ENCODE measurements at places on chromosomes 6 and 20.

DNA sequence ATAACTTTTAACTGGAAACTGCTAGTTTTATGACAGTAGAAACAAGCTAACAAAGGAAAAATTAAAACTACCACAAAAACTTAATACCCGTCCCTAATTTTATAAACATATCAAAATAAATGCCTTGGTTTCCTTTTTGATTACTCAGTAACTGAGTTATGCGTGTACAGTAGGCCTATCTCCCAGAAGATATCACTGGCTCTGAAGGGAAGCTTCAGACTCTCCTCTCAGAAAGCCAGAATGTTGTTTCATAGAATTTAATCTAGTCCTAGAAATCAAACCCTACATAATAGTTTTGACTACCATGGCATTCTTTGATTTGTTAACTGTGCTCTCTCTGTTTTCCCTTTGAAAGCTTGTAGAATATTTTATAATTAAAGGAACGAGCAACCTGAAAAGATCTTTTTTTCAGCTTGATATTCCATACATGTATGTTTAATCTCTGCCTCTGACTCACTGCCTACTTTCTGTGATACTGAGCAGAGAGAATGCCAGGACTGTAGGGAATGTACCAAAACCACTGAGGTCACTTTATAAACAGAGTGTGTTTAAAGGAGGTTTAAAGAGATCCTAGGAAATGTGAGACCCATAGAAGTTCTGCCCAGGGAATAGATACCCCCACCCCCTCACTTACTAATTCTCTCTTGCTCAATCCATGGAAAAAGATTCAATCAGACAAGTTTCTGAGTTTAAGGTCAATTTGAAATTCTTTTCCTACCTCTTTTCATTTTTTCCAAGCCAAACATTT, 311.5 kb downstream of the HDGFL1 start:
- DNase-seq, result no peak

DNA sequence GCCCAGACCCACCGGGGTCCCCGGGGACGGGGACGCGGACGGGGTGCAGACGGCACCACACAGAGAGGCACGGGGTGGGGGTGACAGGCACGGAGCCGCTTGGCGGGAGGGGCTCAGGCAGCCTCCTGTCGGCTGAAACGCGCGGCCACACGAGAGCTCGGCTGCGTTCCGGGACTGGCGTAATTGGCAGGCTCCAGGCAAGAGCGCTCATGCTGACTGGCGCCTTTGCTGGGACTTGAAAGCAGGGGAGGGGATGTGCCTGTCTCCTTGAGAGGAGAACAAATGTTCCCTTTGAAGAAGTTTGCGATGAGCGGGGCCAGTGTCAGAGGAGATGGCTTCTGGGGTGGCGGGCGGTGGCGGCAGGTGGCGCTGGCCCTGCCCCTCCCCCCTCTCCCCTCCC, 25.8 kb downstream of the BHLHE23 start:
- peak; percentile 41 for DNase-seq

GRCh38 chr20:62469352-62469751, 6.4 kb downstream of the GATA5 start:
- no peak for DNase-seq

DNA sequence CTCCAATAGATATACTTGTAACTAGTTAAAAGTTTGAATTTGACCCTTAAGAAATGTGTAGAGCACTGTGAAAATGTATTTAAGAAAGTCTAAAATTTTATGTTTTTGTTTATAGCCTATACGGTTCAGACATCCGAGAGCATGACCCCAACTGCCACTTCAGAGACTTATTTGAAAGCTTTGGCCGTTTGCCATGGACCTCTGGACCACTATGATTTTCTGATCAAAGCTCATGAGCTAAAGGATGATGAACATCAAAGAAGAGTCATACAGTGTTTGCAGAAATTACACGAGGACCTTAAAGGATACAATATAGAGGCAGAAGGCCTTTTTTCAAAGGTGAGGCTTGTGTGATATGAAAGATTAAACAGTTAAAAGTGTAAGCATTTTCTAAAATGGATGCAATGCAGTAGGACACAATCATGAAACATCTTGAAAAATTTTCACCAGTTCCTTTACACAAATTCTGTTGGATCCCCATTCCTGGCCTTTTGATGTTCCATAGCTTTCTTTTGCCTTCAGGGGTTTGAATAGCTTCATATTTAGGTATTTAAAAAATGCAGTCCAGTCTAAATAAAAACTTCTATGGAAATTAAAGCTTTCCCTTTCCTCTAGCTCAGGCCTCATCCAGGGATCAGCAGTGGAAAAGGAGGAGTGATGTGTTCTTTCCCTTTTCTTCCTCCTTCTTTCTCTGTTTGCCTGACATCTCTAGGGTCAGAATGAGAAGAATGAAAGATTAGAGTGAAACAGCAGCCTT, 29.0 kb downstream of the AFG1L start:
- no peak for DNase-seq

- DNase-seq, result no peak
Measured at GRCh38 chr6:3847521-3847920, 1.7 kb upstream of the FAM50B start.

DNA sequence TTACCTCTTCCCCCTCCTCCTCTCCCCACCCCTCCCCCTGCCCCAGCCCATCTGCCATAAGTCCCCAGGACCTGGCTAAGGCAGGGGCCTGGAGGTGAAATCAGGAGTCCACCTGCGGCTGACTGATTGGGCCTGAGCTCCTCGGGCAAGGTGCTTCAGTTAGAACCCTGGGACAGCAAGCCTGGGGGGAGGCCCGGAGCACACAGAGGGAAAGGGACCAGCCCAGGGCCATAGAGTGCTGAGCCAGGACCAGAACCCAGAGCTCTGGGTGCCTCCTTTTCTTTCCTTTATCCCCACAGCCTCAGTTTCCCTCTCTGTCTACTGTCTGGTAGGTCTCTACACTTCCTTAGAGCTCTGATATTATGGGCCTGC, 35.7 kb upstream of the VEGFA start:
- no peak for DNase-seq

GRCh38 chr6:13395272-13396237, 67.2 kb upstream of the TBC1D7 start:
- peak; percentile 49 for DNase-seq

GRCh38 chr20:44900231-44900854, 9.5 kb upstream of the PABPC1L start:
- no peak for DNase-seq

GRCh38 chr20:43925801-43926200, 11.1 kb downstream of the TOX2 start:
- DNase-seq, result peak; percentile 25

- DNase-seq, result no peak
Measured at GRCh38 chr20:10065154-10065833, 30.5 kb downstream of the ANKEF1 start.

GRCh38 chr6:134368670-134369069, 50.8 kb upstream of the SGK1 start:
- DNase-seq, result no peak

GRCh38 chr6:35905841-35906498, 14.9 kb downstream of the SRPK1 start:
- no peak for DNase-seq

DNA sequence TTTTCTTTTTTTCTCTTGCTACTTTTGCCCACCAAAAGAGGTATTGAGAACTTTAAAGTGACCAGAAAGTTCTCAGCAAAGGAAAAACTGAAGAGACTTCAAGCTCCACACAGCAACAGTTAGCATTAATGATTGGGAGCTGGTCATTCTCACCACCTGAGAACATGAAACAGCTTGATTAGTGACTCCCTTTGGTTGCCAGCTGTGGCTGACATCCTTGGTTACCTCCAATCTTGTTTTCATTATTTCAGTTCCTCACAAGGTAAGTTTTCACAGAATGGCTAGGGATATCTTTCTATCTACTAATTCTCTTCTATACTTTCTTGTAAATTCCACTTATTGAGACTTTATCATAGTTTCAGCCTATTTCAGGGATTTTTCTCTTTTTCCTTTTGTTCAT, 427.9 kb downstream of the QKI start:
- no peak for DNase-seq

DNA sequence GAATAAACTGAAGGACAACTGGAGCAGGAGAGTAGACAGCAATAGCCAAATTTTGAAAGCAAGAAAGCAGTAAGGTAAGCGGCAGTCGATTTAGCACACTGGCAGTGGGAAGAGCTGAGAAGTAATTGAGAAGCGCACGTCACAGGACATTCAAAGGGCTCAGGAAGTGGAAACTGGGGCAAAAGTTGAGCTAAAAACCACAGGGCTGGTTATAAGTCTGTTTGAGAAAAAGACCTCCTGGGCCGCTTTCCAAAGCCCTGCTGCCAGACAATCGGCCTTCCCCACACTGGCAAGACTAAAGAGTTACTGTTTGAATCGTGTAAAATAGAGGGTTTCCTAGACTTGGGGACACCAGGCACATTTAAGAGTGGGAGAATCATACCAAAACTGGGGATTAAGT, 161.4 kb downstream of the DNAH8 start:
- DNase-seq, result peak; percentile 36

- DNase-seq, result no peak
Measured at GRCh38 chr6:73823832-73824231, 127.8 kb downstream of the CD109 start.

GRCh38 chr6:107706516-107707115, 117.5 kb downstream of the SCML4 start:
- DNase-seq, result no peak

GRCh38 chr6:42168650-42169049, 4.5 kb upstream of the GUCA1A start:
- DNase-seq, result no peak

DNA sequence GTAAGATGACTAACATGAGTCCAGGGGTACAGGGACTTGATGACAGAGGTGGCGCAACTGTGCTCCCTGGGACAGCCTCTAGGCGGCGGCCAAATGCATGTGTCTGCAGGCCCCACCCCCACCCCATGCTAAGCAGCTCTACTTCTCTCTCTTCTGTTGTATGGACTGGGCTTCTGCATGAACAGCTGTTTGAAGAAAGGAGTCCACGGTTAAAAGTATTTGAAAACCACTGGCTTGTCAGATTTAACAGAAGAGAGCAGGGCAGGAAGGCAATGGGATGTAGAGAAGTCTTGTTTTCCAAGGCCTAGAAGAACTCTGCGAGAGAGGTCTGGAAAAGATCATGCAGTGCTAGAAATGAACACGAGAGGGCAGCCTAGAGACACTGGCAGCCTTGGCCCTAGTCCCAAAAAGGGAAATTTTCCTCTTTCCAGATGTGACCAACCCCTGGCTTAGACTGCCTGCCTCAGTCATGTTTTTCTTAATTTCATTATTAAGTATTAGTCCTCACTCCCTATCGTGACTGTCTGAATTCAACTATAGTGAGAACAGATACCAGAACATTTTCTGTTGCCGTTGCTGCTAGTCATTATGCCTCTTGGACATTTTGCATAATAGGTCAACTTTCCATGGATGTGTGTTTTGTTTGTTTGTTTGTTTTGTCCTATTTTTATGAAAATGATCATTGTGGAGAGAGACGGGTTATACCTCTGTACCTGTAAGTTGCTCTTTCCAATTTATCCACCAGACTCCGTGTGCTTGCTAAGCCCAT, 265.0 kb downstream of the ADGRG6 start:
- DNase-seq, result no peak

- DNase-seq, result peak; percentile 76
Measured at GRCh38 chr6:157322792-157323254, 496 bp downstream of the TMEM242 start.

DNA sequence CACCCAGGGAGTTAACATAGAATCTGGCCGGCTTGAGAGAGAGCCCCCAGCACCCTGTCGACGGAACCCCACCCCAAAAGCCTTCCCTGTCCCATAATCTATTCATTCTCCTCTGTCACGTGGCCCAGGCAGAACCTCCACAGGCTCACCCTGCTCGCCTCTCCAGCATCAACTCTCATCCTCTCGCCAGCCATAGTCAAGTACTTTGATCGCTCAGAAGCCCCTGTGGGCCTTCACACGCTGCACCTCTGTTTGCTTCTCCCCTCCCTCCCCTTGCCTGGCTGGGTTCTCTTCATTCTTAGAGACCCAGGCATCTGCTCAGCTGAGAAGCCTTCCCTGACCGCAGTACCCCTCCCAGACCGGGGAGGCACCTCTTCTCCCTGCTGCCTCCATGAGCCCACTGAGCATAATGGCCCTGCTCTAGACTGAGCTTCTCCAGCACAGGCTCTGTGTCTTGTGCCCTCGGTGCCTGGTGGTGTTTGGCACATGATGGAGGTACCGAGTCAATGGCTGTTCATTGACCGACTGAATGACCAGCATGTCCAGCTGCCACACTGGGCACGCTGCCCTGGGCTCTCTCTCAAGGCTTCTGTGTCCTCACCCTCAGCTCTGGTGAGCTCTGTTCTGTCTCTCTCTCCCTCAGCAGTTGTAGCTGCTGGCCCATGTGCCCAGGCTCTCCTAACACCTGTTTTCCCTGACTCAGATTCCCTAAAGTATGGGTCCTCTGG, 33.7 kb downstream of the PKIG start:
- no peak for DNase-seq

- no peak for DNase-seq
Measured at GRCh38 chr6:10451828-10452509, 37.1 kb upstream of the TFAP2A start.

DNA sequence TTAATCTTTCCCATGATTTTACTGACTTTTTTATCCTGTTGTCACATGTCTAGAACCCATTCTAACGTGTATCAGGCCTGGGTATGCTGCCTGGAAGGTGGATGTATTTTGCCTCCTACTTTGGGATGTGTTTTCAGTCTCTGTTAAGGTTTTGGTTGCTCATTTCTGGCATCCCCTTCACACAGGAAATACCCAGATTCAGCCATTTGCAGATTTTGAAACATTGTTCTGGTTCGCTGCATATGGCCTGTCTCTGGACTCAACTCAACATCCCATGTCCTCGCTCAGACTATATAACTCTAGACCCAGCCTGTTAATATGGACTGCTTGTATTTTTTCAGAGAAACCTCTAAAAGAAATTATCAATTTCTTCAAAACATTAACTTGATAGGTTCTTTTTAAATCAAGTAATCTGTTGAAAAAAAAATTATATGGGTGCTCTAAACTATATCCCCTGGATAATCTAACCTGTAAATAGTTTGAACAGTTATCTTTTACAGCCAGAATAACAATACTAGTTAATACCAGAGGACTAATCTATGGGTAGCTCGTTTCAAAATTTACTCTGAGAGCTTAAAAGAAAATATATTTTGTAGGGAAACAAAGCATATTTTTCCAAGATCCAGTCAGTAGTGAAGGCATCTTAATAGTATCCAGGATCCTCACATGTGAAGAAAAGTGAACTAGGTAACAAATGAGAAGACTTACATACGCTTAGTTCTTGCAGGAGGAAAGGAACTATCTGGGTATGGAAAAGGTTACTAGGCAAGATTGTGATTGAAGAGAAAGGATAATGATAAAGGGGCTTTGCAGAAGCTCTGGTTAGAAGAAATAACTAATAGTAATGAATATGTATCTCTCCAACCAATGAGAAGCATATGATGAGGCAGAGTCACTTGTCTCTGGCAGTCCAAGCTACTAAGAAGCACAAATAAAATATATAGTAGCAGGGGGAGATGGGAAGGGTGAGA, 23.4 kb upstream of the HLA-DQB1 start:
- DNase-seq, result peak; percentile 19

- no peak for DNase-seq
Measured at GRCh38 chr6:66508433-66508832, 801.4 kb upstream of the EYS start.

DNA sequence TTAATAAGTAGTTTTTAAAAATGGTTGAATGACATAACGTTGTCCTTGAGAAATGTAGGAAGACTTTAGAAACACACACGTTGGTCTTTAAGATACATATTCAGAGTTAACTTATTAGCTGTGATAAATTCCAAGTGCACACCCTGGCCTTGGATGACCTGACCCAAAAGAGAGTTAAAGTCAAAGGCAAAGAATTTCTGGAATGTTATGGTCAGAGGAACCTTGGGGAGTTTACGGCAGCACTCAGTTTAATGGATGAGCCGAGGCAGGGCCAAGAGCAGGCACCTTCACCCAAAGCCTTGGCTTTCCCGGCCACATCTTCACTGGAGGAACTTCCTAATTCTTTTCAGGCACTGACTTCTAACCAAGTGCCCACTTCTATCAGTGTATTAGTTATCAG, 200.5 kb downstream of the SMOC2 start:
- DNase-seq, result no peak

Data from CD4-positive, alpha-beta T cell treated with Interferon gamma for 1 hour (primary cell).